Amniotic epithelial cell (primary cell): ENCODE measurements at places on chromosomes 12 and 14.
A peak's percentile ranks its signal among the peaks of the same experiment; 100 is the strongest.

DNA sequence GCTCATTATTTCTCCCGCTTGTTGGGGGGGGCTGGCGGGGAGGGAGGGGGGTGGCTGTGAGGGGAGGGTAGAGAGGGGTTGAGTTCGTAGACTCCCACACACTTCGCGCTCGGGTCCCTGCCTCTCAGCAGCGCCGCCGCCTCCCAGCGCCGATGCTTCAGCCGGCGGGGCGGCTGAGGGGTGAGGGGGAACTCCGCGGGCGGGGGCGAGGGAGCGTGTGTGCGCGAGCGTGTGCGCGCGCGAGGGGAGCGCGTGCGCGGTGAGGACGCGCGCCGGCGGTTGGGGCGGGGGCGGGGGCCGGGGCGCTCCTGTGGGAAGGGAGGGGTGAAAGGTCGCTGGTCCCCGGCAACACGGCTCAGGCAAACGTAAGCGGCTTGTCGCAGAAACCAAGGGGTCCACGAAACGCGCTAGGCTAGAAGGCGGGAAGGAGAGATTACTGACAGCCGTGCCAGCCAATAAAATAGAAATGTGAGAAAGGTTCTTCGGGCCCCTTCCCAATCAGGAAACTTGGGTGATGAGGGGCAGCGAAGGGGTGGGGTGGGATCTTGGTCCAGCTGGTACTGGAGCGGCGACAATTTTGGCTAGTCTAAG lies 343 bp upstream of the NOVA1 start:
- DNase-seq = peak; percentile 57

DNA sequence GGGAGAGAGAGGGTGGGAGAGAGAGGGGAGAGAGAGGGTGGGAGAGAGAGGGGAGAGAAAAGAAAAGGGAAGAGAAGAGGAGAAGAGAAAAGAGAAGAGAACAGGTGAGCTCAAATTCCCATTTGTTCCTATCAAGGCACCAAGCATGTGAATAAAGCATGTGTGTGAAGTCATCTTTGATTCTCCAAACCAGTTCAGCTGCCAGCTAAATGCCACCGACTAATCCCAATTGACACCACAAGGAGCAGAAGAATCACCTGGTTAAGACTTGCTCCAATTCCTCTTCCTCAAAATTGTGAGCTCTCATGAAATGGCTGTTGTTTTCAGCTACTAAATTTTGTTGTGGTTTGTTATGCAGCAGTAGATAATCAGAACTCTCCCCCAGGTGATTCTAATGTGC lies 188.9 kb downstream of the TMX1 start:
- DNase-seq = no peak

DNA sequence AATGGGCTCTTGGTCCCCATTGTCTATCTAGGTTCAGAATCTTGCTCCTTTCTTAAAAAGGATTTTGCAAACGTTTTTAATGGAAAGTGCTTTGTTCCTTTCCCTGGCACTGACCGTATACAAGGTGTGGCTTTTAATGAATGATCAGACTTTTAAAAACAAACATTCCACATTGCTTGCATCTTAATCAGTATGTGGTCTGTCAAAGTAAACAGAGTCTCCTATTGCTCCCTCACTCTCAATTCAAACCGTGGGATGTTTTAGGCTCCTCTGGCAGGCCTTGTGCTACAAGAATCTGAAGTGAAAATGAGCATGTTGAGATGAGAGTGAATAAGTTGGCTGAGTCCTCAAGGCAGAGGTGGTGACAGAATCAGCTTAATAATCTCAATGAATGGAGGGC lies 107.0 kb downstream of the VRK1 start:
- no peak for DNase-seq

DNA sequence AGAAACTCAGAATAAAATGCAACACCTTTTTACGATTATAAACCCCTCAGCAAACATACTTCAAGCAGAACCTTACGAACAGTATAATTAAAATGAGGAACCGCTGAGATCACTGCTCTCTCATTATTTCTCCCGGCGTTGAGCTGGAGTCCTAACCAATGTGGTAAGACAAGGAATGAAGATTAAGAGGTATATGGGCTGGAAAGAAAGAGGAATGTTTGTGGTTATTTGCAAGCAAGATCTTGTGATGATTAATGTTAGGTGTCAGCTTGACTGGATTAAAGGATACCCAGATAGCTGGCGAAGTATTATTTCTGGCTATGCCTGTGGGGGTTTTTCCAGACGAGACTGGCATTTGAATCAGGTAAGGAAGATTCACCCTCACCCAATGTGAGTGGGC lies 10.3 kb upstream of the ZNF84 start:
- DNase-seq = peak; percentile 71

GRCh38 chr14:61551384-61551783 lies 143.9 kb upstream of the HIF1A start:
- DNase-seq = no peak

DNA sequence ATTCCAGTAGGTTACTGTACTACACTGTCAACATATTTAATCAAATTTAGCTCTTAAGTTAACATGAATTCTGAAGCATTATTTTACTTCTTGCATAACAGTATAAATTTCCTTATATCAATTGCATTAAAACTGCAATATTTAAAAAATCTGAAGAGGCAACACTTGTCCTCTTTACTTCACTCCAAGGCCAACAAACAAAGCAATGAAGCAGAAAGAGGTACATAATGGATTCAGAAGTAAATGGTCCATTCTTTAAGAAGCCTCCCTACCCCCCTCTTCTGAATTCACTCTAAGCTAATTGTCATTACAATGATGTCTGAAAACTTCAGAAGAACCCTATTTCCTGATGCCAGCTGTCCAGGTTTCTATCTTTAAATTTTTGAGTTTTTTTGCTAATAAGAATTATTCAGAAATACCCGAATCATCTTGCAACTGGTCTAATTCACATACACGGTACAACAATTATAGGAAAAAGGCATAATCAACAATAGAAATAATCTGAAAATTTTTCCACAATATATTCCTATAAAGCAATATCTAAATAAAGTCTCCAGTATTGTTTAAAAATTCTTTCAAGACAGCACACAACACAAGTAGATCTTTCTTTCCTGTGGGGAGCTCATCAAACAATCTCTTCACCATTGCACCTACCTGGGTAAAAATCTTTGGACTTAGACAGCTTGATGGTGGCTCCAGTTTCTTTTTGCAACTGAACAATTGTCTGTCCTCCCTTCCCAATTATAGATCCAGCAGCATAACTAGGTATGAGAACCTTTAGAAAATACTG lies 2.9 kb downstream of the NOVA1 start:
- DNase-seq = no peak

DNA sequence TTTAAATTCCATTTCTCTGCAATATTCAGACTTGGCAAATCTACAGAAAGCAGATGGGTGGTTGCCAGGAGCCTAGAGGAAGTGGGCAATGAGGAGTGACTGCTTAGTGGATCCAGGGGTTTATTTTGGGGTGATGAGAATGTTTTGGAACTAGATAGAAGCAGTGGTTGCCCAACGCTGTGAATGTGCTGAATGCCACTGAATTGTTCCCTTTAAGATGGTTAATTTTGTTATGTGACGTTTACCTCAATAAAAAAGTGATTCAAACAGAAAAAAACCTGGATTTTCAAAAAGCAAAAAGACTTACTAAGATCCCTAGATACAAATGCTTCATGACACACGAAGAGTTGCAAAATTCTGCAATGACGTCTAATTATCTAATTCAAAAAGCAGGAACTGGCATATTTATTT lies 34.2 kb downstream of the DAO start:
- no peak for DNase-seq

DNA sequence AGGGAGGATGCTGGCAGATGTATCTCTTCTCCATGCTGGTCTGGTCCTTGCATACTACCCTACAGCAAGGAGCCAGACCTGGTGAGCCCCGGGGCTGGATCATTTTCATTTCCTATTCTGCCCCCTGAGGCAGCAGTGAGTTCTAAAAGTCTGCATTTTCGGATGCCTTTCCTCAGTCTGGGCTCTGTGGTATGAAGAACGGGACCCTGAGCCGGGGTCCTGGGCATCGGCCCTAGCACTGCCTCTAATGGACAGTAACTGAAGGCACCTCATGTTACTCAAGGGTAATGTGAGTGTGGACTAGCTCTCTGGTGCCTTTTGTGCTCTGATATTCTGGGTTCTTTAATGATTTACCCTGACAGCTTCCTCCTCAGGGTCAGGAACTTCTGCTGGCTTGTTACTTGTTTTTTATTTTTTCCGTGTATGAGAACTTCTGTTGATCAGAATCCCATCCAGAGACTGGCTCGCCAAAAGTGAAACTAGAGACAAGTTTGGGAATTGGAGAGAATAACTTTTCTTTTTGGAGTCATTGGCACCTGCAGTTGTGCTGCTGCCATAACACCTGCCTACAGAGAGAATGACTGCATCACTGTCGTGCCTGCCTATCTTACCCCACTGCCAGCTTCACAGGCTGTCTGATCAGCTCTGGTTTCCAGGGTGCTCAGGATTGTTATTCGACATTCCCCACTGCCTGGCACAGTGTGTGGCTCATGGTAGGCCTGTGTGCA lies 62.3 kb downstream of the SUSD6 start:
- no peak for DNase-seq

- peak; percentile 73 for DNase-seq
These were observed 2.0 kb upstream of the MAP1LC3B2 start for GRCh38 chr12:116556964-116557698.

DNA sequence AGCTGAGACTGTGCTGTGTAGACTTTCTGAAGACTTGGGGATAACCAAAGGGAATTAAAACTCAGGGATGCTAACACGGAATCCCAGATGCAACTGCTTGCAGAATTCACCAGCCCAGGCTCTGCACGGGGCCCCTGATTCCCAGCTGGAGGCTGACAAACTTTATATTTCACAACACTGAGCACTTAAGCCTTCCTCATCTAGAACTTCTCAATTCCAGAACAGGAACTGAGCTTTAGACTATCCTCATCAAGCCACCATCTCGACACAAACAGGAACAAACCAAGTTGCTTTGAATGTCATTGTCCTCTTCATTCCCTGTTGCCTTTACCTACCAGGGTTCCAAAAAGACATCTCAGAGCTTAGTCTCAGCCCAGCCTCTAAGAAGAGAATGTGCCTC lies 22.2 kb downstream of the CCDC63 start:
- no peak for DNase-seq

- DNase-seq = no peak
These were observed 6.5 kb downstream of the HIP1R start for GRCh38 chr12:122841544-122842321.

- DNase-seq = no peak
These were observed 20.2 kb downstream of the KRT8 start for GRCh38 chr12:52884526-52885293.

GRCh38 chr14:24908592-24909236 lies 141.2 kb downstream of the STXBP6 start:
- peak; percentile 21 for DNase-seq

DNA sequence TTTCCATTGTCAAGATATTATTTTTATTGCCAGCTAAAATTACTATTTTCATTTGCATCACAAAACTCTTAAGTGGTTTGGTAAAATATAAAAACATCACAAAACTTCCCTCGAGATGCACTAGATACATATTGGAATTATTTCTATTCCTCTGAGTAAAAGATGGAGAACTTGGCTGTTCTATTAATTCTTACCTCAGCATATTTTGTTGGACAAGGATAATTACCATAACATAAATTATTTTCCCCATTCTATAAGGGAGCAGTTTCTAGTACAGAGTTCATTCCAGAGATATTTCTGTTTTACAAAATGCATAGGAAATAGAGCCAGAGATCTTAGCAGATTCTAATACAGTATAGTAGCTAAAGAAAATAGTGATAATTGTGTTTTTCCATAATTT lies 42.6 kb upstream of the PTHLH start:
- no peak for DNase-seq

DNA sequence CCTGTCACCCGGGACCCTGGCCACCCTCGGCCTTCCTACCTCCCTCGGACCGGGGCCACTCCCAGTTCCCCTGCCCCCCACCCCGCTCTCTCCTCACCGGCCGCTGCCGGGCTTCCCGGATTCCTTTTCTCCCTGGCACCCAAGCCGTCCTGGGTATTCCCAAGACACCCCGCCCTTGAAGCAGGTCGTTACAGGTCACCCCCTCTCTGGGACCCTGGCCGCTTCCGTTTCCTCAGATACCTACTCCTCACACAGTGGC lies 493 bp downstream of the NUMB start:
- no peak for DNase-seq

DNA sequence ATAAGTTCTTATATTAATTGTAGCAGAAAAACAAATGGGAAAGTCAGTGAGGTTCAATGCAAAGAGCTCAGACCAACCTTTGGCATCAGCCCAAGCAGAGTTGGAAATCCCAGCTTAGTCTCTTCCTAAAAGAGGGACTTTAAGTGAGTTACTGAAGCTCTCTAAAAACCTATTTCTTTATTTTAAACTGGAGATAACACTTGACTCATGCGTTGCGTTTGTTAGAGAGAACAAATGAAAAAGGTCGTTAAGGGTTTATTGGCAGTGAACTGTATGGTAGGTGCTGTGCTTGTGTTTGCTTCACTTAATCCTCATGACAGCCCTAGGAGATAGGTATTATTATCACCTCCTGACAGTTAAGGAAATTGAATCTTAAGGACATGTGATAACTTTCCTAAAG lies 396.5 kb downstream of the RAD51B start:
- no peak for DNase-seq
